ENCODE measurements at places on chromosomes 7 and 10.

DNA sequence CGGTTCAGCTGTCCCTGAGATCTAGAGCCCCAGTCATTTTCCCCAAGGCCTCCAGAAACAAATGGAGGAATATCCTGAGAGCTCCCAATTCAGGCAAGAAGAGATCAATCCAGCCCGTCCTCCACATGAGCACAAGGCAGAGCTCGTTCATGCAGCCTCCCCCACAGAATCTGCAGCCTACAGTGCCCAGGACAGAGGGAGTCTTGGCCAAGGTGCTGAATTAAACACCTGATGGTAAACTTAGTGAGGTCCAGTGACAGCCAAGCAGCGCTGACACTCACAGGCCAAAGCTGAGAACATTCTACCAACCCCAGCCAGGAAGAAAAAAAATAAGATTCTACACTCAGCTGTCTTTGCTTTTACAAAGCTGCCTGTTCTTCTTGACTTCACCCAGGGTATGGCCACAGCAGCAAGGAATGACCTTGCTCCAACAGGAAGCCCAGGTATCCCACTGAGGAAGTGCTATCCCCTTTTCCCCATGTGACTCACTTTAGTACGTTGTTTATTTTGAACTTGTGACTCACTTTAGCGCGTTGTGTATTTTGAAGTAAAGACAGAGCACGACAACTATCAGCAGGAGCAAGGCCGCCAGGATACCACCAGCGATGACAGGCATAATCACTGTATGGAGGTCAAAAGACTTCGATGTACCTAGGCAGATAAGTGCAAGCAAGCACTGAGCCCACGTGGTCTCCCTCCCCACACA lies 4.4 kb upstream of the CUZD1 start:
- no peak for DNase-seq

DNA sequence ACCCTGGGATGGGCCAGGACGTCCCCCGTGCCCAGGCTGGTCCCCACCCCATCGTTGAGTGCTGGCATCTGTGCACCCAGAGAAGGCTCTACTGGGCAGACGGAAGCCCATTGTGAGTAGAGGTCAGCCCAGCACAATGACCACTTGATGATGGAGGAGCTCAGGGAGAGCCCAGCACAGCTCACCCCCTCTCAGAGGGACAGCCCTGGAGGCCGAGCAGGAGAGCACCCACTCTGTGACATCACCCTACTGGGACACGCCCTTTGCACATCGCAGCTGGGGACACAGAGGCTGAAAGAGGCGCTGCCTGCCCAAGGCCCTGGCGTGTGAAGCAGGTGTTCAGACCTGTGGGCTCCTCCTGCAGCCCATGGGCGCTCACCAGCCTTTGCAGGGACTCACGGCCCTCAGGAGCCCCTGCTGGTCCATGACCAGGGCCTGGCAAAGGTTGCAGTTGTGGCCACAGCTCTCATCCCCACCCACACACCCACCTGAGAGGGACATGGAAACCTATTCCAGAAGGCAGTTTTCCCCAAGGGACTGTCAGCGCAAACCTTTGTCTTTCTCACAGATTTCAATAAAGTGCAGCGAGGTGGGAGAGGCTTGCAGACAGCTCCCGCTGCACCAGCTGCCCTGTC lies 67.2 kb upstream of the PPP2R2D start:
- no peak for DNase-seq

DNA sequence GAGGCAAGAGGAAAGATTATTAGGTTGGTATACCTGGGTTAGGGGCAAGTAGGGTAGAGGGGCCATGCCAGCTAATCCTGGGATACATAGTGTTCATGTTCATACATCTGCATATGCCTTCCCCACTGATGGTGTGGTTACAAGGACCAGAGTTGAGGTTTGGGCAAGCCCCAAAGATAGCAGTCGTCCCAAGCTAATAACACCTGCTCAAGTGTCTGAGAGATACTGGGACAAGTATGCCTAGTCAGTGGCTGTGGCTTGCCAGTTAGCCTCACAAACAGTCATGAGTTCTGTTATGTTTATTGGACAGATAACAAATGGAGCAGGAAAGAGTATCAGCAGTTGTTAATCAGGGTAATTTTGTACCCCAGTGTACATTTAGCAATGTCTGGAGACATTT lies 139.6 kb downstream of the ADAM22 start:
- DNase-seq: no peak

GRCh38 chr10:36624551-36625100 lies 500.8 kb upstream of the ANKRD30A start:
- no peak for DNase-seq

GRCh38 chr10:92690211-92690914 lies 608 bp downstream of the HHEX start:
- DNase-seq: peak; percentile 59

DNA sequence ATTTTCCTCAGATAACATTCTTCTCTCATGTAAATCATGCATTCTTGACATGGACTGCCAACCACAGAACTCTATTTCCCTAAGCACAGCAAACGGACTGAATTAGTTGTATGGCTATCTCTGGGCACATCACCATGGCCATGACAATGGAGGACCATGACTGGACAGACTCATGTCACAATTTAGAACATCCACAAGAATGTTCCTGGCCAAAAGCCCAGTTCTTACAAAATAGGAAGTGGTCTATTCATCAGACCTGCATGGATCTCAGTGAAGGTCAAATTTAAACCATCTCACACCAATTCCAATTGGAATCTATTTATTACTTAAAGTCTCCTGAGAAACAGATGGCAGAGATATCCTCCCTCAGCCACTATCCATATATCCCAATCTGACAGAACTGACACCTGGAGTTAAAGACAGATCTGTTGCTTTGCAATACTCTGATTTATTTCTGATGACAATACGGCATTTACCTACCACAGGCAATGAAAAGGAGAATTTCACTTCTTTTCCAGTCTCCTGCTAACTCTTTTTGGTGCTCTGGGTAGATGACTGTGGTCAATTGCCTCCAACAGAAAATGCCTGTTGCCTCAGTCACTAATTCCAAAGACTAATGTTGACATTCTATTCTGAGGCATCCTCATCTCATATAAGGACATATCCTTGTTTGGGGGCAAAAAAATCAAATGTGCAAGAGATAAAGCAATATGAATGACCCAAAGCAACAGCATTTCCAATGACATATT lies 254.8 kb downstream of the HTR7 start:
- no peak for DNase-seq

DNA sequence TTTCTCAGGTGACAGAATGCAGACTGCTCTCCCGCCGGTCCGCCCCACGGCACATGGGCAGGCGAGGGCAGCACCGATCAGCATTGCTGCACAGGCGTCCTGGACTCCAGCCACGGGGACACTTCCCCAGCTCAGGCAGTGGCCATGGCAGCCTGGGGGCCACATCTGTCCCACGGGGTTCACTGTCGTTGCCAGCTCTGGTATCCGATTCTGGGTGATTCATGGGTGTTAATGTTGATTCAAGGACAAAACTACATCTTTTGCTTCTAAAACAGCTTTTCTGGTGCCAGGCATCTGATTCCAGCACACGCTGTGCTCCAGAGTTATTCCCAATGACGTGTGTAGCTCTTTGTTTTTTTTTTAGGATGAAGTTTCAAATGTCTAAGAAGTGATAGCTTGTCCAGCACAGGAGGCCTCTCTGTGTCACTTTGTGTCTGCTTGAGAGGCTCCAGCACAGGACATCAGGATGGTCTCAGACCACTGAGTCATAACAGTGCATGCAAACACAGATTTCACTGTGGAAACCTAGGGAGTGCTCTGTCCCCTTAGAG lies 218.0 kb downstream of the WDR37 start:
- DNase-seq: no peak

DNA sequence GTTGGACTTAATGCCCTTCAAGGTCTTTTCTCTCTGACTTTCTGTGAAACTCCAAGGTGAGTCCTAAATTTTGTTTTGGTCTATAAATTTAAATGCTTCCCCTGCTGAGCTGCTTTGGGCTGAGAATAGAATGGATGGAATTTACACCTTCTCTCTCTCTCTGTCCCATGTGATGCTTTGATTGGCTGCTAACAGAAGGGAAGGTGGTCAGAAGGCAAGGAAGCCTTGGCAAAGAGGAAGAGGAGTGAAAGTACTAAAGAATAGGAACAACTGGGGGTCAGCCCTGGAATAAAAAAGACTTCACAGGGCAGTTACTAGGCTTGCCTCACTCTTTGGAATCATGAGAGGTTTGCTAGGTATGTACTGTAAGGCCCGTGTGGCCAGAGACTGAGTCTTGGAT lies 260.2 kb downstream of the AUTS2 start:
- DNase-seq: no peak

DNA sequence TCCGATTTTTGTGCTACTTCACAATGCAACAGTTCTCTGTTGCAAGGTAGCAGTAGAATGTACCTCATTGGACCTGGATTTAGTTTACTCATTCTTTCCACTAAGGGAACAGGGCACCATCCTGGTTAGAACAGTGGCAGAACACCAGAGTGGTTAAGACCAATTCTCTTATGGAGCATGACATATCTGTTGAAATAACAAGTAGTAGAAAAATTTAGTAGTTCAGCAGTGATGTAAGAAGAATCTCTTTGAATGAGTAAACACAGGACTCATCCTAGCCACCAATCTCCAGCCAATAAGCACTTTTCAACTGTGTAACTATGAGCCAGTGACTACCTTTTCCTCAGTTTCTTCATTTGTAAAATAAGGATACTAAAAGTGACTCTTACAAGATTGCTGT lies 2.4 kb downstream of the ANKRD22 start:
- no peak for DNase-seq
